ENCODE measurements at places on chromosomes 7 and 10.

GRCh38 chr10:7441403-7442147 lies 30.7 kb upstream of the SFMBT2 start:
- no peak overlapping the region for H3K27ac ChIP-seq
- no peaks in the 10 kb centered on the region for H3K27me3 ChIP-seq
- no peaks in the 10 kb centered on the region for H3K36me3 ChIP-seq
- DNase-seq = no peak

GRCh38 chr10:49617121-49618020 lies 3.5 kb downstream of the CHAT start:
- no peaks in the 10 kb centered on the region for H3K4me1 ChIP-seq
- no peak overlapping the region for H3K27ac ChIP-seq
- H3K4me3 ChIP-seq = no peak overlapping the region
- peaks cover 59% of the 10 kb centered on the region for H3K27me3 ChIP-seq

DNA sequence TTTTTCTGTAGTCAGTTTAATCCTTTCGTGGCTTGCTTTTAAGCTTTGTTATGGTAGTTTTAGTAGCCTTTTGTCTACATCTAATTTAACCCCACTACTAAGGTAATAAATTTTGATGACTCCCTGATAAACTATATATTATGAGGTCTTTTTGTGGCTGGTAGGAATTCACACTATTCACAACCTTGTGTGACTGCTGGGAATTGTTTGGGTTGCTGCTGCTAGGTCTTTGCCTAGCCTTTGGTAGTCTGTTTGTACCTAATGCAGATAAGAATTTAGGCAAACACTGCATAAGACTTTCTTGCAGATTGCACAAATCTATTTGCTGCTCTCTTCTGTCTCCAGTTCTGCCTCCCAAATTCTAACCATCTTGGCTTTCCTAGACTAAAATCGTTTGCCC lies 58.3 kb downstream of the SHOC2 start:
- peaks cover 7% of the 10 kb centered on the region for H3K36me3 ChIP-seq
- peaks cover 15% of the 10 kb centered on the region for H3K4me1 ChIP-seq
- no peak overlapping the region for H3K4me3 ChIP-seq
- no peaks in the 10 kb centered on the region for H3K27me3 ChIP-seq
- H3K27ac ChIP-seq = 0 out of 2 replicates have a peak overlapping the region, but pooled peaks have one; percentile 26

- H3K27ac ChIP-seq = no peak overlapping the region
- H3K4me1 ChIP-seq = no peaks in the 10 kb centered on the region
- no peaks in the 10 kb centered on the region for H3K27me3 ChIP-seq
- H3K36me3 ChIP-seq = no peaks in the 10 kb centered on the region
- H3K4me3 ChIP-seq = no peak overlapping the region
Measured at GRCh38 chr10:5515948-5516761, 8.6 kb upstream of the CALML3 start.

DNA sequence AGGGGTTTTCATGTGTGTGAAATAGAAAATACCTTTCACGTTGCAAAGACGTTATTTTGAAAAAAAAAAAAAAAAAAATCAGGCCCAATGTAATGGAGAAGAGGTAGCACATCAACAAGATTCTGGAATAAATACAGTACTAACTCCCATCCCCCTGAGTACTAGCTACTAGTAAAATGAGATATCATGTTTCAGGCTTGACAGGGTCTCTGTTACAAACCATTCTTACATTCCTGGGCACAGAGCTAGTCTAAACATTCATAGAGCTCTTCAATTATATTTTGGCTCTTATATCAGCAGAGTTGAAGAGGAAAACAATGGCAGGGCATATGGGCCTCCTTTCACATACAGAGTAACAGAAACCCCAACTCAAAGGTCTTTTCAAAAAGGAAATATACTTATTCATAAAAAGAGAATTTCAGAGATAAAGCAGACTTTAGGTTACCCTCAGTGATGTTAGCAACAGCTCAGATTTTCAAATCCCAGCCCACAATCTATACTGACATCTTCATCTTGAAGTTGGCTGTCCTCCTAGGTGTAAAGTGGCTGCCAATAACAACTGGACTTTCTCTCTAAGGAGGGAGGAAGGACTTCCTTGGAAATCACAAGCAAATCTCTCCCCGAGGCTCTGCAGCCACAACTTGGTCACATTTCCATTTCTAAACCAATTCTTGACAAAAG lies 18.6 kb downstream of the C7orf33 start:
- H3K4me3 ChIP-seq = no peak overlapping the region
- no peaks in the 10 kb centered on the region for H3K36me3 ChIP-seq
- H3K27me3 ChIP-seq = peaks cover 12% of the 10 kb centered on the region
- H3K27ac ChIP-seq = no peak overlapping the region
- DNase-seq = no peak
- no peaks in the 10 kb centered on the region for H3K4me1 ChIP-seq

DNA sequence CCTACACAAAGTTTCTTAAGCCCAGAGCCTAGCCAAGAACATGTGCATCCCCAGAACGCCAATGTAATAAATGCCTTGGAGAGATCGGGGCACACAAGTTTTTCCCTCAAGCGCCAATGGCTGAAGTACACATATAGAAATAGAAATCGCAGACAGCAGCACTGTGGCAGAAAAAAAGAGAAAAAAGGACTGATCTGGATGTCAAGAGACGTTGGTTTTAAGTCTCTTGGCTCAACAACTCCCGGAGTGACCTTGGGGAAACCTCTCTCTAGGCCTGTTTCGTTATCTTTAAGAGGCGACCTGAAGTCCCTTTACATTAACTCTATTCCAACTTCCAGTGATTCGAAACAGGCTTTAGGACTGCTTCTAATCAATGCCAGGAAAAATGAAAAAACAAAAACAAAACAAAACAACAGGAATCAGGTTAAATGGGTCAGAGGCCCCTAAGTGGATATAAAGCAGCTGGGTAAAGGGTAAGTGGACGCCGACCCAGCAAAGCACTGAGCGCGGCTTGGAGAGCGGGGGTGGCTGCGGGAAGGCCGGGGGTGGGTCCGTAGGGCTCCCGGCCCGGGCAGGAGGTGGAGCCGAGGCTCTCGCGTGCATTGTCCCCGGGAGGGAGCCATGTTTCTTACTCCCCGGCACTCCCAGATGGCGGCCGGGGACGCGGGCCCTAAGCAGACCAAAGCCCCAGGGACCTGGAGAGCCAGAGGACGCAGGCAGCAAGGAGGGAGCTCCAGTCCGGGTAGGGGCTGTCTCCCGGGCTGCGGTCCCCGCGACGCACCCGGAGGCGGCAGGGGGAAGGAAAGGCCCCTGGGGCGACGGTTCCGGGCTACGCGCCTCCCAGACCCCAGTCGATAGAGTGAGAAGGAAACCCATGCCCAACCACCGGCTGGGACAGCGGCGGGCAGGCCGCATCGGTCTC lies 757 bp downstream of the EIF3A start:
- DNase-seq = peak; percentile 78
- peaks cover 29% of the 10 kb centered on the region for H3K36me3 ChIP-seq
- peak overlapping the region; percentile 86 for H3K4me3 ChIP-seq
- no peaks in the 10 kb centered on the region for H3K27me3 ChIP-seq
- peaks cover 21% of the 10 kb centered on the region for H3K4me1 ChIP-seq
- H3K27ac ChIP-seq = peak overlapping the region; percentile 88

DNA sequence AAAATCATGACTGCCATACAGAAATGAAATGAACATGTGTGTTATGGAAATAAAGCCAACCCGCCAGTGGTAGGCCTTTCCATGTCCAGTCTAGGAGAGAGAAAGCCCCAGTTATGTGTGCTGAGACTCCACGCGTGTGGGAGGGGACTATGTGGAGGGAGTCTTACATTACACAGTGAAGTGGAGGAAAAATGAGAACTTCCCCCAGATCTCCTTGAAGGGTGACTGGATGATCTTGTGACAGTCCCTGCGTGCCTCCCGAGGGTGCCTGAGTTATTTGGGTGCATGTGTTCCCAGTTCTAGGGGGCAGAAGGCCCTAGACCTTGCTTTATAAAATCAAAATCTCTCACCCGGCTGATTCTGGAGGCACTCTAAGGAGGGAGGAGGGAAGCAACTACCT lies 24.2 kb downstream of the UPP1 start:
- DNase-seq = no peak
- H3K27ac ChIP-seq = no peak overlapping the region
- H3K4me1 ChIP-seq = peaks cover 9% of the 10 kb centered on the region
- peaks cover 17% of the 10 kb centered on the region for H3K36me3 ChIP-seq
- H3K4me3 ChIP-seq = no peak overlapping the region
- no peaks in the 10 kb centered on the region for H3K27me3 ChIP-seq

DNA sequence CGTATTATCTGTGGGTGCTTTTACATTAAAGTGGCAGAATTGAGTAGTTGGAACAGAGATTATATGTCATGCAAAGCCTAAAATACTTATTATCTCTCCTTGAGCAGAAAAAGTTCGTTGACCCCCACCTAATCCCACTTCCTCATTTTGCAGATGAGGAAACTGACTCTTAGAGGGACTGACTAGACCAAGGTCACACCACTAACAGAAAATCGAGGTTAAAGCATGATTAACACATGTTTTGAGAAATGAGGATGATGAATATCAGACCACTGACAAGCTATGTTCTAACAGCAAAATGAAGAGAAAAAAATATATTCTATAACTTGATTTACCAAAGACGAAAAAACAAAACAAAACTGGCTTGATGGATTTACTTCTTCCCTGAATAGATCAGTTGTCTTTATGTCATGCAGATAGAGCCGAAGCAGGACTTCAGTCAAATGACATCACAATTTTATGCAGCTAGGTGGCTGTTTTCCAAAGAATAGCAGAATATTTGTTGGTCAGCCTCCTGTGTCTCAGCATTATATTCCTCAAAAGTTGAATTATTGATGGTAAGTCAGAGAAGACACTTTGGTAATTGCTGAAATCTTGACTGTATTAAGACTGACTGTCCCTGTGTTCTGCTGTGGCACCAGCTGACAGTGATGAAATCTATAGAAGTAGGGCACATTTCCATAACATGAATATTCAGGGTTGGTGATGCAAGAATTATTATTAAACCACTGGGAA lies 24.2 kb upstream of the SMIM30 start:
- H3K4me3 ChIP-seq = no peak overlapping the region
- no peak for DNase-seq
- no peaks in the 10 kb centered on the region for H3K4me1 ChIP-seq

DNA sequence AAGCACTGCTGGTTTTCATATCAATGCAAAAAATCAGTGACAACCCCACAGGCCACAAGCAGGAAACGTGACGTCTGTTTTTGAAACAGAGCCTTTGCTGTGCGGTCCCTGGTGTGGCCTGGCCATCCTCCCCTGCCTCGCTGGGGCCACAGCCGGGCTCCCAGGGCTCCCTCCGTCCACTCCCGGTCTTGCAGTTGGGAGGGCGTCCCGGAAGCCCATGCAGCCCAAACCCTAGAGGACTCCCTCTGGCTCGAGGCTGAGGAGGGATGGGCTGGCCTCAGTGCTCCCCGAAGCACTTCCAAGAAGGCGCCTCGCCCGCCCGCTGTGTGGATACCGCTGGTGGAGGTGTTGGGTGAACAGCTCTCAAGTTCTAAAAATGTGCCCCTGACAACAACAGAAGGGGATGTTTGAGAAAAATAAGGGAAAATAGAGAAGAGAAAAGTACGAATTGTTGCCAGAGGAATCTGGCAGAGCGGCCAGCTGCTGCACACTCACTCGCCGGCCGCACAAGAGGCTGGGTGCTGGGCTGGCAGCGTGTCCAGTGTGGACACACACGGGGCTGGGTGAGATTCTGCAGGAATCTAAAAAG lies 73.5 kb downstream of the ZRANB1 start:
- no peak for DNase-seq

DNA sequence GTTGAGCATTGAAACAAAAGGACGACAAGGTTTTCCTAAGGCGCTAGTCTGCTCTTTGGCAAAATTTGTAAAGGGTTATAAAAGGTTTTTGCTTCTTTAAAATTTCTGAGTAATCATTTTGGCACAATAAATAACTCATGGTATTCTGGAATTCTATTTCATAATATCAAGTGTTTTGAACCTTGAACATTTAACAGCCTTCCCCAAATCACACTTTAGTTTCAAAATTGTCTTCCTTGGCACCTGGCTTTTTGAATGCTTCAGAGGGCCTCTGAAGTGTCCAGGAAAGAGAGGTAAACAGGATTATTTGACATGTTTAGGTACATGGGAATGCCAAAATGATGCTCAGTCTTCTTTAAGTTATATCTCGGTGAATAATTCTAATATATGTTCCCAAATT lies 220.8 kb downstream of the PHF14 start:
- H3K27ac ChIP-seq = no peak overlapping the region
- H3K4me1 ChIP-seq = no peaks in the 10 kb centered on the region
- DNase-seq = no peak
- no peaks in the 10 kb centered on the region for H3K27me3 ChIP-seq

DNA sequence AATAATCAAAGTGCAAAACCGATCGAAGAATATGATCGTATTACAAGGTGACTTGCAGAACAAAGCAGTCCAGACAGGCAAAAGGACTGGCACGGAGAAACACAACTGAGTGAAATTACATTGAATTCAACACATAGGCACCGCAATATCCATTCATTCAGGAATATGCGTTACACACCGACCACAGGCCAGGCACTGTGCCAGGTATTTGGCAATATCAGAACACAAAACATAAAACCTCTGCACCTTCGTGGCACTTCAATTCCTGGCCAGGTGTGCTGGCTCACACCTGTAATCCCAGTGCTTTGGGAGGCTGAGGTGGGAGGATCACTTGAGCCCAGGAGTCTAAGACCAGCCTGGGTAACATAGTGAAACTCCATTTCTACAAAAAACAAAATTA lies 187.9 kb downstream of the DIP2C start:
- H3K4me3 ChIP-seq = no peak overlapping the region
- no peak overlapping the region for H3K27ac ChIP-seq
- peaks cover 14% of the 10 kb centered on the region for H3K36me3 ChIP-seq

- peak; percentile 73 for DNase-seq
- H3K27me3 ChIP-seq = no peaks in the 10 kb centered on the region
- H3K27ac ChIP-seq = peak overlapping the region; percentile 79
Measured at GRCh38 chr7:107564553-107565298, 955 bp downstream of the DUS4L start.

GRCh38 chr10:59803714-59804113 lies 50.5 kb upstream of the MRLN start:
- no peak for DNase-seq
- no peaks in the 10 kb centered on the region for H3K27me3 ChIP-seq
- no peaks in the 10 kb centered on the region for H3K4me1 ChIP-seq
- H3K4me3 ChIP-seq = no peak overlapping the region

All from SJSA1 (cell line).